ENCODE measurements at places on chromosomes 3 and 15.

- no peak for DNase-seq
Measured at GRCh38 chr3:53377794-53378193, 30.5 kb upstream of the DCP1A start.

DNA sequence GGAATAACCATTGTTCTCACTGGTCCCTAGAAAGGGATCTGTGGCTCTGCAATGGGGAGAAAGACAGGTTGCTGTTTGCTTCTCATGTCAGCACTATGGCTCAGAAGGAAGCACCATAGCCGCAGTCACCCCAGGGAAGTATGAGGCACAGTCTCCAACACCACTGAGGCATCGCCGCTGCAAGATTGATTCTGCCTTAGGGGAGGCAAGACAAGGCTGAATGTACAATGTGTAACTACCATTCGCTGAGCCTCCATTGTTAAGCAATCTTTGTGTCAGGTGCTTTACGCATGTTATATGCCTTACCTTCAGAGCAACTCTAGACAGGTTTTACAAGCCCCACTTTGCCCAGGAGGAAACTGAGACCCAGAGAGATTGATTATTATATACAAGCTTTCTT is 100.7 kb upstream of the KCNMB2 start:
- no peak for DNase-seq

DNA sequence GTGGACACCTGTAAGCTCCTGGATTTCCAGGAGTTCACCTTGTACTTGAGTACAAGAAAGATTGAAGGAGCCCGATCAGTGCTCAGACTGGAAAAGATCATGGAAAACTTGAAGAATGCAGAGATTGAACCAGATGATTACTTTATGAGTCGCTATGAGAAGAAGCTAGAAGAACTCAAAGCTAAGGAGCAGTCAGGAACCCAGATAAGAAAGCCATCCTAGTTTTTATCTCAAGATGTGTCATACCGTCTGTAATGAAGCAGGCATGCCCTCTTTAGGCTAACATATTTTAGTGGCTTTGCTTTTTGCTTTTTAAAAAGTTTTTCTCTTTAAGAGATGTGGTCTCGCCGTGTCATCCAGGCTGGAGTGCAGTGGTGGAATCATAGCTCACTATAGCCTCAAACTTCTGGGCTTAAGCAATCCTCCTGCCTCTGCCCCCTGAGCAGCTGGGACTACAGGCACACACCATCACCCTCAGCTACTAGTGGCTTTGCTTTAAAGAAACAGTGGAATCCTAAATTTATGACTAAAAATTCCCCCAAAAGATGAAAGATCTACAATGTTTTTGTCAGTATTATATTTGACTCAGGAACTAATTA is 28.1 kb downstream of the EXOG start:
- no peak for DNase-seq

DNA sequence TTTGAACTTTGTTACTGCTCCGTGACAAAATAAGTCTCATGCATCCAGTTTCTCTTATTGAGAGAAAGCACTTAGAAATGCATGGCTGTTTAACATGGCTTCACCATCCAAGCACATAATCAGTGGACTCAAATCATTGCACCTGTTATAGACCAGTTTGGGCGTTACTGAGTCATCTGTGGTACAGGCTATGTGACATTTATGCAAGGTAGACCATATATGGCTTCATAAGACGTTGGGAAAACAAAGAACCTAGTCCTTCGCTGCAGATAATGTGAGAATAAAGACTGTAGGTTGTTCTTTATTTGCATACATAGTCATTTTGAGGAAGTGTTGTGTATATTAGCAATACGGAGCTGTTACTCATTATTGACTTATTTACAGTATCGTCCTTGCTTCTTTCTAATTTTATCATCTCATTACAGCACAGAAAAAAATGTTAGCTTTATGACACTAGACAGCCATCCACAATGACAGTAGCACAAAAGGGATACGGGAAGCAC is 374.7 kb downstream of the IL5RA start:
- DNase-seq = no peak

- no peak for DNase-seq
Measured at GRCh38 chr3:149258298-149258697, 36.7 kb upstream of the CP start.

- DNase-seq = no peak
Measured at GRCh38 chr3:35946121-35946853, 307.0 kb downstream of the ARPP21 start.

DNA sequence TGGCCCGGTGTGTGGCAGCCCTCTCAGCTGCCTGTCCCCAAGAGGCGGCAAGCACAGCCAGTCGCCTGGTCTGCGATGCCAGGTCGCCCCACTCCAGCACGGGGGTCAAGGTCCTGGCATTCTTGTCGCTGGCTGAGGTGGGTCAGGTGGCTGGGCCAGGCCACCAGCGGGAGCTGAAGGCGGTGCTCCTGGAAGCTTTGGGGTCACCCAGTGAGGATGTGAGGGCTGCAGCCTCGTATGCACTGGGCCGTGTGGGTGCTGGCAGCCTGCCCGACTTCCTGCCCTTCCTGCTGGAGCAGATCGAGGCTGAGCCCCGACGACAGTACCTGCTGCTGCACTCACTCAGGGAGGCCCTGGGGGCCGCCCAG is 20.8 kb downstream of the CAND2 start:
- no peak for DNase-seq

DNA sequence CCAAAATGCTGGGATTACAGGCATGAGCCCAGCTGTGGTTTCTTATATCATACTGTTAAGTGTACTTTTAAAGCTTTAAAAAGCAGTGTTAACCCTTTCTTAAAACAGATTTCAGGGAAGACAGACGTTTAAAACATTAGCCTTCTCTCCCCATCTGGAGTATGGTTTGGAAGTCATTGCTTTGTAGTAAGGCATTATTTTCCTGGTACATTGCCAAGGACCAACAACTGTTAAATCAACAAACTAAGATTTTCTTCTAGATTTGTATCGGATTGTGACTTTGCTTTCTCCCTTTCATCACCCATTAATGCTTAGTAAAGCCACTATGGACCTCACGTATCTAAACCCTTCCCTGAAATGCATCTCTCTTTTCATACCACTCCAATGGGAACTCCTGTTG is 50.5 kb downstream of the UBE2E1 start:
- DNase-seq = no peak

DNA sequence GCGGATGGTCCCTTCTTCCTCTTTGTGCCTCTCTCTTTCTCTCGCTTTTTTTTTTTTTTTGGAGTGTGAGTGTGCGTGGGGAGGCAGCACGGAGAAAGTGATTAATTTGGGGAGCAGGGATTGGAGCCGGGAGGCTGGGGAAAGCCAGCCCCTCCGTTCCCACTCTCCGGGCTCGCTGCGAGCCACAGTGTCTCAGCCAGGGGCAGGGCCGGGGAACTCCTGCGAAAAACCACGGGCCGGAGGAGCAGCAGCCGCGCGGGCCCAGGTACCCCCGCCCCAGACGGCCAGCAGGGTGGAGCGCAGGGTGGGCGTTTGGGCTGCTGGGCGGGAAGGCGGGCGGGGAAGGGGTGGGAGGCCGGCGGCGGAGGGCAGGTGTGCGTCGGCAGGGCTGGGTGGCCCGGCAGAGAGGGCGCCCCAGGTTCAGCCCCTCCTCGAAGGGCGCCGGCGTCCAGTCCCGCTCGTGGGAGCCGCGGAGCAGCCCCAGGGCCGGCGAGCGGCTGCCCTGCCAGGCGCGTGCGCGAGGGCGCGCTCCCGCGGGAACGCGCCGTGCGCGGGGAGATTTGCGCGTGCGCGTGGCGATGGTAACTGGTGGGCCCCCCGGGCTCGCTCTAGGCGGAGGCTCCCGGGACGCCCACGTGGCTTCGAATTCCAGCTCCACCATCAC is 1.4 kb downstream of the CHL1 start:
- no peak for DNase-seq
